NCI-H2029 (cell line): ENCODE measurements at places on chromosomes 2 and 18.

GRCh38 chr2:86621280-86621943, 2.3 kb downstream of the RNF103 start:
- DNase-seq, result no peak

DNA sequence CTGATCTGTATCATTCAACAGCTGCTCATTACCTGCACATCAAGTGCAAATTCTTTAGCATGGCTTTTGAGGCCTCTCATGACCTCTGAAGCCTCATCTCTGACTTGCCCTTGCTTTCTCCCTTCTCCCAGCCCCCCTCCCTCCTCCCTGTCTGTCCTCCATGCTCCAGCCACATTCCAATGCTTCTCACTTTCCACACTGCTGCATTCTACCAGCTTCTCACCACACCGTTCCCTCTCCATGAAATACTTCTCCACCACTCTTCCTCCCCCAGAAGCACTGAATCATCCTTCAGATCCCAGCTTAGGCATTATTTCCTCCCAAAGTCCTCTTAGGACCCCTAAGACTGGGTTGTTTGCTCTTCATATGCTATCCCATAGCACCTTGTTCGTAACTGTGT, 26.9 kb downstream of the GCG start:
- DNase-seq, result no peak

DNA sequence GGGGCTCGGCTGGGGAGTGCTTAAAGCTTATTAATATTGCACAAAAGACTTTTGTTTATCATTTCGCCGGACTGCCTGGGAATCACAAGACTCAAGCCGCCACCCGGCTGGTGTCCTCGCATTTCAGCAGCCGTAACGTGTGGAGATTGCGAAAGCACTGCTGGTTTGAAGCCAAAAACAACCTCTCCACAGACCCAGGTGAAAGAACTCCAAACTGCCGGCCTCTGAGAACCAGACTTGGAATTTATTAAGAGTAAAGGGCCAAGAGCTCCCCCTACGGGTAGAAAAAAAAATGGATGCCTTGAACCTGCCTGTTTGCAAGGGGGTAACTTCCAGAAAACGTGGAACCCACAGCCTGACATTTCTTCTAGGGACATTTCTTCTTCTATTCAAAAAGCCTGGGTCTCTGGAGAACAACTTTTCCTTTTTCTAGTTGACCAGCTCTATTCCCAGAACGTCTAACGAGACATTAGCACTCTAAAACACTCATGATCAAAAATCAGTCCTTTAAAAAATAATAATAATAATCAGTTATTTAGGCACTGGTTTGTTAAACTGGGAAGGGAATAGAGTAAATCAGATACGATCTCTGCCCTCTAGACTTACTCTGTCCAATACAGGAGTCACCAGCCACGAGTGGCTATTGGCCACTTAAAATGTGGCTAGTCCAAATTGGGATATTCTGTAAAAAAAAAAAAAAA, 216.3 kb downstream of the C1D start:
- DNase-seq, result peak; percentile 91

DNA sequence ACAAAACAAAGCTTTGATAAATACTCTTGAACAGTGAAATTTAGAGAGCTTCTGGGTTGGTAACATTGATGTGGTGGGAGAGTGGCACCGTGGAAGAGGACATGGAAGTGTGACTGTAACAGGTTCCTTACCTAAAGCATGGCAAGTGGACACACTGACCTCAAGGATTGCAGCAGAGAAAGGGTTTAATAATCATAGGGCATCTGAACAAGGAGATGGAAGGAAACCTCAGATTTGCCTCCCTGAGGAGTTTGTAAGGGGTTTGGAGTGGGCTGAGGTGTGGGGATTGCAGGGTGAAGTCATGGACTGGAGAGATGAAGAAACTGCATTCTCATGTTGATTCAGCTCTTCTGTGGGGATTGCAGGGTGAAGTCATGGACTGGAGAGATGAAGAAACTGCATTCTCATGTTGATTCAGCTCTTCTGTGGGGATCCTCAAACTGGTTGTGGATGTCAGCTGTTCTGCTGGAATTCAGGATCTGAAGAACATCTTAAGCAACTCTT, 83.8 kb upstream of the TLK1 start:
- no peak for DNase-seq

- DNase-seq, result no peak
Measured at GRCh38 chr2:127820080-127820668, 9.2 kb upstream of the WDR33 start.

DNA sequence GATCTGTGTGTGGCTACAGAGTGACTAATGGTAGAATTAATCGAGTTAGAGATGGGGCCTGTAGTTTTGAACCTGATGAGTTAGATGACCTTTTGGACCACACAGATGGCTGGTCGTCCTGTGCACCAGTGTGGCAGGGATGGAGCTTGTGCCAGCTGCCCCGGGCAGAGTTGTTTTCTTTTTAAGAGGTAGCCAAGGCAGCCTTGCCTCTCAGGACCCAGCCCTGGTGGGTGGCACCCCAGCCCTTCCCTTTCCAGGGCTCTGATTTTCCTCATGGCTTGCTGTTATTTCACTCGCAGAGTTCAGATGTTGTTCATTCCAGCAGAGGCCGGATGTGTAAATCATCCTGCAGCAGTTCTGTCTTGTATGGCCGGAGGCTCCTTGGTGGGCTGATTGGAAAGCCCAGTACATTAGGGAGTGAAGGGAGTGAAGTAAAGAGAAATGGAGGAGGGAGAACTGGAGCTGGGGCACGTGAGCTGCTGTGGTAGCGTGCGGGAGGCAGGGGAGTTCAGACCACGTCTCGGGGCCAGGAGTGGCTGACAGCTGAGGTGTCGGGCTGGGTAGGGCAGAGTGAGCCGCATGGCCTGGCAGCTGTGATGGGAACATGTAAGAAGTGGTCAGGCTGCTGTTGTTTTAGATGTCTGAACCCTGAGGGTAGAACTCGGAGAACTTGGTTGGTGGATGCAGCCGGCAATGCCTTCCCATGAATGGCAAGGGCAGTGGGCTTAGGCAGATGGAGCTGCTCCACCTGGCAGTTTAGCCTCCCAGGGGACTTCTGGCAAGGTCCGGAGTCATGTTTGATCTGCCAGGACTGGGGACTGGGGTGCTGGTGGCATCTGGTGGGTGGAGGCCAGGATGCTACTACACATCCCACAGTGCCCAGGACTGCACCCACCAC, 28.8 kb downstream of the ASAP2 start:
- DNase-seq, result no peak

GRCh38 chr2:159144776-159145614, 141.5 kb downstream of the WDSUB1 start:
- DNase-seq, result no peak

DNA sequence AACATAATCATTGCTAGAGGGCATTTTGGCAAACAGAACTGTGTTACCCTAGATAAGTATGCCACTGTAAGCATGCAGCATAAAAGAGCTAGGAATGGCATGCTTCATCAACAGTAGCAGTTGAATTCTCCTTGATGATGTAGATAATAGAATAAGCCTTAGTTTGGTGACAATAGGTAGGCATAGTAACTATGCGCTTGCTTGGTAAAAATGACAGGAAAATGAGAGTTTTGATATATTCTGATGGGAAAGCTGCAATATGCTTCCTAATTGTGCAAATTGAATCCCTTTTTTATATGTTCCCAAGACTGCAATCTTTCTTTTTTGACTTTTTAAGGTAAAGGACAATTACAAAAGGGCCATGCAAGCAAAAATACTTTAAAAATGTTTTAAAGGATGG, 930.9 kb upstream of the FAM98A start:
- DNase-seq, result no peak

DNA sequence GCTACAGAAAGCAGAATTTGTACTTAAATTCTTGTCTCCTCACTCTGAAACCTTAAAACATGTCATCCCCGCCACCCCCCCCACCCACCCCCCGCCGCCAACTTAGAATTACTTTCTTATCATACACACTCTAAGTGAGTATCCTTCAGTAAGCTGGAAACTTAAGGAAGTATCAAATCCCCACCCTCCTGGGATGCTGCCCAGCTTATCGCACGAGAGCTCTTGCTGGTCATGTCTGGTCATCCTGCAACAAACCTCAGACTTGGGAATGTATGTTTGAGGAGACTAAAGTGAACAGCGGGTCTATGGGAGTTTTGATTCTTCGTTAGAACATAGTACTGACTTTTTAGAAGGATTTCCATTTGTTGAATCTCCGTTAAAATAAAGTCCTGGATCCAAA, 203.3 kb downstream of the PTGR3 start:
- DNase-seq, result no peak

GRCh38 chr2:190093793-190094192, 31.3 kb upstream of the MSTN start:
- DNase-seq, result no peak

- no peak for DNase-seq
Measured at GRCh38 chr2:134973241-134974138, 54.9 kb downstream of the CCNT2 start.

DNA sequence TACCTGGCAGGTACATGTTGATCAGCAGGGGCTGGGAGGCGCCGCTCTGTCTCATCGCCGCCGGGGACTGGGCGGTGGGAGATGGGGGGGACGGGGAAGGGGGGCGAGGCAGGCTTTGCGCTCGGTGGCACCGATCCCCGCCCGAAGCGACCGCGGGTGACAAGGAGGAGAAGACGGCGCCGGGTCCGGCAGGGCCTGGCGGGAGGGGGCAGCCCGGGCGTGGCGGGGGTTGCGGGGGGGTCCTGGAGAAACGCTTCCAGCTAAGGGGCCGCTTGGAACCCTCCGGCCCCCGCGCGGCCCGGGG, at the start of gene FEV:
Gene FEV (minus strand): TSS at position 164 of the 304 bp plus-strand sequence. CDS start 109 bp downstream, at position 55.
- DNase-seq, result no peak

DNA sequence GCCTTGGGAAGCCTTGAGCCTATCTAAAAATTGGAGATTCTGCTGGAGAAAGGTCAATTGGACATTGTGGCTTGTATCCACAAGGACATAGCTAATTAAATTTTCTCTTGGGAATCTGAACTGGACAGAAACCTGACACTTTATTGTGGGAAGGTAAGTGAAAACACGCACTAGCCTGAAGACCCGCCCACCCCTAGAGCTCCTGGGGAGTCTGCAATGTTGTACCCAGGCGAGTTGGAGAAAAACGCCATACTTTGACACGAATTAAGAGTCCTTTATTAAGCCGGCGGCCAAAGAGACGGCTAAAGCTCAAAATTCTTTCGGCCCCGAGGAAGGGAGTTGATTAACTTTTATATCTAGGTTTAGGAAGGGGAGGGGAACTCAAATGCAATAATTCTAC, 1.2 kb upstream of the ZNF892 start:
- DNase-seq, result no peak

GRCh38 chr2:68083346-68083745, 20.5 kb upstream of the C1D start:
- DNase-seq, result no peak

DNA sequence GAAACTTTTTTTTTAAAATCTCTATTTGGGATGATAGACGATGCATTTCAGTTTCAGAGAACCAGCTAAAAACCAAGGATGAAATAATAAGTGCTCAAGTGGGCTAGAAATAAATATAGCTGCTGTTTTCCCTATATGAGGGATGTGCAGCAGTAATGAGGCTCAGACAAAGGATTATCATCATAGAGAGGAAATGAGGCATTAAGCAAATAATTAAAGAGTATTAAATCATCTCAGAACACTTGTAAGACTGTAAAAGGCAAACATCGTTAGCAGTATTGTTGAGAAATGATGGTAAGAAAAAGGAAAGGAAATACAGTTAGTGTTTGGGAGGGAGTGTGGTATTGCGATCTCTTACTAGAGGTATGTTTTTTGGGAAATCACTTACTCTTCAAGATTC, 233.5 kb downstream of the TGIF1 start:
- peak; percentile 27 for DNase-seq

DNA sequence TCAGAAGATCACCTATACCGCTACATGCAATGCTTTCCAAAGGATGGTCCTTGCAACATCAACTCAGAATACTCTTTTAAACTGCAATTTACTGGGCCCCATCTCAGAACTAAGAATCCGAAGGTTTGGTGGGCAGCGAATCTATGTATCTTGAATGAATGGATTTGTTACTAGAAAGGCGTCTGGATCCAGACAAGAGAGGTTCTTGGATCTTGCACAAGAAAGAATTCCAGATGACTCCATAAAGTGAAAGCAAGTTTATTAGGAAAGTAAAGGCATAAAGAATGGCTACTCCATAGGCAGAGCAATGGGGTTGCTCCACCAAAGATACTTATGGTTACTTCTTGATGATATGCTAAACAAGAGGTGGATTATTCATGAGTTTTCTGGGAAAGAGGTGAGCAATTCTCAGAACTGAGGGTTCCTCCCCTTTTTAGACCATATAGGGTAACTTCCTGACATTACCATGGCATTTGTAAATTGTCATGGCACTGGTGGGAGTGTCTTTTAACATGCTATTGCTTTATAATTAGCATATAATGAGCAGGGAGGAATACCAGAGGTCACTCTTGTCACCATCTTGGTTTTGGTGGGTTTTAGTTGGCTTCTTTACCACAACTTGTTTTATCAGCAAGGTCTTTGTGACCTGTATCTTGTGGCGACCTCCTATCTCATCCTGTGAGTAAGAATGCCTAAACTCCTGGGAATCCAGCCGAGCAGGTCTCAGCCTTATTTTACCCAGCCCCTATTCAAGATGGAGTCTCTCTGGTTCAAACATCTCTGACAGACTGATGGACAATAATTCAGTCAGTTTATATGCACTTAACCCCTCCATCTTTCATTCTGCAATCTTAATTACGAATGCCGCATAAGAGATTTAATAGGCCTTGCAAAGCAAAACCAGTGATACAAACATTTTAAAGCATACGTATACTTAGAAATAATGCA, 7.5 kb upstream of the RMDN2 start:
- DNase-seq, result no peak

GRCh38 chr2:190809876-190810525, 70.6 kb upstream of the GLS start:
- DNase-seq, result no peak
